ENCODE measurements at places on chromosomes 4 and X.

- no peak for DNase-seq
Observed at GRCh38 chrX:103846386-103846785, 14.3 kb upstream of the RAB9B start.

DNA sequence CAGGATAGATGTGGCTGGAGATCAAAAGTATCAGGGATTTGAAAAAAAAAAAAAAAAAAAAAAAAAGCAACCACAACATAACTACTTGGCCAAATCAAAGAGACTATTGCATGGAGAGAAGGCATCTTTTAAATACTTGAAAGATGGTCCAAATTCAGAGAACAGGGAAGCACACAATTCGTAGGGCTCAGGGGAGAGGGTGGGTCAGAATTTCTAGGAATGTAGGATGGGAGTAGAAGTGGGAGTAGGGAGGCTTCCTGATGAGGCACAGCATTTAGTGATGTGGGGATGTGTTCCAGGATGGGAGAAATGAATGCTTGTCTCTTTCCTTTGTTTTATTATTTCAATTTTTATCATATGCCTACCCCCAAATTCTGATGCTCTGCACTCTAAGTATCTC lies 36.3 kb downstream of the RTL3 start:
- DNase-seq = no peak

DNA sequence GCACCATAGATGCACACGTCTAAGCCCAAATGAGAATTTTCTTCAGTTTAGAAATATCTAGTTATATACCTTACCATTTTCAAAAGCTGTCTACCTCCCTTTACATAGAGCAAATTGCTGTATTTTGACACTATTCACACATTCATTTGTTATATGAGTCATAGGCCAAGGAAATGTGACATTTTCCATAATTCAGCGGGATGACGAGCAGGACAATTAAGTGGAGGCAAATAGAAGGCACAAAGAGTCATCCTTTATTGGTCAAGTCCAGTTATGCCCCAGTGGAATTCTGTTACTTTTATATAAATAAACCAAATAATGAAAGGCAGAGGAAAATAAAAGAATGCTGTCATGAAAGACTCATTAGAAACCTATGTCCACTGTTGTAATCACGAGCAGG lies 27.9 kb downstream of the FGF13 start:
- DNase-seq = no peak

DNA sequence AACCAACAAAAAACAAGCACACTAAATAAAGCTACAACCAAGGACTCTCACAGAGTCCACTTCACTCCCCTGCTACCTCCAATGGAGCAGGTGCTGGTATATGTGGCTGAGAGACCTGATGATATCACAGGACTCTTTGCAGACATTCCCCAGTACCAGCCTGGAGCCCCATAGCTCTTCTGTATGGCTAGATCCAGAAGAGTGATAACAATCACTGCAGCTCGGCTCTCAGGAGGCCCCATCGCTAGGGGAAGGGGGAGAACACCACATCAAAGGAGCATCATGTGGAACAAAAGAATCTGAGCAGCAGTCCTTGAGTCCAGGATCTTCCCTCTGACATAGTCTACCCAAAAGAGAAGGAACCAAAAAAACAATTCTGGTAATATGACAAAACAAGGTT lies 237.1 kb upstream of the TLL1 start:
- no peak for DNase-seq

- no peak for DNase-seq
Observed at GRCh38 chr4:114684462-114684861, 85.9 kb downstream of the UGT8 start.

- no peak for DNase-seq
Observed at GRCh38 chrX:38804432-38804681, 3.1 kb downstream of the MID1IP1 start.

Data from NCI-H1105 treated with DMSO at 0.1 percent for 48 hours (cell line).